ENCODE measurements at places on chromosomes 6 and 20.

DNA sequence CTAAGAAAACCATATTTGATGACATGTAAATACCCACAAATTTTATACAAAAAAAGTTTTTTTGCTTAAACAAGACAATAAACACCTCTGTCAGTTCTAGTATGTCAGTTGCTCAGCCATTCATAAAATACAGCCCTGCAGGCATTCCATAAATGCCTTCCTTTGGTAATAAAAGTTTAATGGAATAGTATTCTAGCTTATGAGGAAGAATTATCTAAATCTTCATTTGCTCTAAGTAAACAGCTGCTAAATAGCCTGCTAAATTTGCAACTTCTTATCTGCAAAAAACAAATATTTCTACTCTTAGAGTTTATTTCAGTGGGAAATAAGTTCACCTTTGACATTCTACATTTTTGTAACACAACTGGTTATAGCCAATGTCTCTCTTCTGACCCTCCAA lies 108.8 kb downstream of the SMLR1 start:
- DNase-seq: no peak

GRCh38 chr20:2709205-2709981 lies 16.8 kb downstream of the EBF4 start:
- DNase-seq: no peak

DNA sequence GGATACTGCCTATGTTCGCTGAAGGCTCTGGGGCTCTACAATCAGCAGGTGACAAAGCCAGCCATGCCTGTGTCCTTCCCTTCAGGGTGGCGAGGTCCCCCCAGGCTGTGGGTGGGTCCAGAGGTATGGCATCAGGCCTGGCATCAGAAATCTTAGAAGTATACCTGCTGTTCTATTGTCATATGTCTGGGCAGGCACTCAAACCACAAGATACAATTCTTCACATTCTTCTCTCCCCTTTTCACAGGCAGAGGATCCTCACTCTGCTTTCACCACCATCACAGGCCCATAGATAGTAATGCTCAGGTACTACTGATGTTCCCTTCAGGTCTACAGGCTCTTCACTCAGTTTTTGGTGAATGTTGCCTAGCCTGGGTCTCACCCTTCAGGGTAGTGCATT lies 1180.0 kb upstream of the CITED2 start:
- DNase-seq: no peak

DNA sequence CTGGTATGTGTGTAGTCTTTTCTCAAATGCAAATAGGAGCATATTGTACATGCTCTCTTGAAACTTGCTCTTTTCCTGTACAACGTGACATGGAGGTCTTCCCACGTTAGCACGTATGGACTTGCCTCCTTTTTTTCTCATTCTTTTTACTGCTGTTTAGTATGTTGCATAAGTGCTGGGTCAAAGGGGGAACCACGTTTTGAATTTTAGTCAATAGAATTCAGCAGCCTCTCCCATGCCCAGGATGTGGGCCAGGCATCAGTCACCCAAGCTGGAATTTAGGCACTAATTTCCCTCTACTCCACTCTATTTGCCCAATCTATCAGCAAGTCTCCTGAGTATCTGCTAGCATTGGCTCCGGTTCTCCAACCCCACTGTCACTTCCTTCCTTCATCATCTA lies 41.5 kb upstream of the RNF24 start:
- DNase-seq: no peak

GRCh38 chr6:79614326-79615305 lies 16.5 kb upstream of the SH3BGRL2 start:
- DNase-seq: no peak

DNA sequence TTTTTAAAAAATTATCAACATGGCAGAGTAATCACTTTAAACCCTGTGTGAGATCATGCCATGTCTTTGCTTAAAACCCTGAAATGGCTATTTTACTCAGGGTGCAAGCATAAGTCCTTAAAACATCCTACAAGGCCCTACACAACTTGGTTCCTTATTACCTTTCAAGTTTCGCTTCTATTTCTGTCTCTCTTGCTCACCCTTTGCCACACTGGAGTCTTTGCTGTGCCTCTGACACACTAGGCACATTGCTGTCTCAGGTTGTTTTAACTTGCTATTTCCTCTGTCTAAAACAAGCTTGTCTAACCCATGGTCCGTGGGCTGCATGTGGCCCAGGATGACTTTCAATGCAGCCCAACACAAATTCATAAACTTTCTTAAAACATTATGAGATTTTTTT lies 55.6 kb downstream of the KIAA0408 start:
- DNase-seq: no peak

- no peak for DNase-seq
Measured at GRCh38 chr6:6886886-6887285, 220.9 kb upstream of the RREB1 start.

DNA sequence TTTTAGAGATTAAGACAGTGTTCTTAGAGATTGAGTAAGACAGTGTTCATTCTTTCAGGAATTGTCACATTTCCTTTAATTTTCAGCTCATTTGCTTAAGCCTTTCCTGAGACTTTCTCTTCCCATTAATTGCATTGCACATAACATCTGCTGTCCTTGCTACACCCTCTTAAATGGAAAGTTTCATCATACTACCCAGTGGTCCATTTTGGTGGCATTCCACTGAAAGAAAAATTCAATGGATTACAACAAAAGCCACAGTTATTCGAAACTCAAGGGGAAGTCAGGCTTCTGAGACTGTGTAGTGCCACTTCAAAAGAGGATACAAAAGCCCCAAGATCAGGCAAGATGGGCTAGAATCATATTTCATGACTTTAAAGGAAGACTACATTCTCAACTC lies 64.0 kb downstream of the RSPO3 start:
- DNase-seq: no peak

GRCh38 chr20:58137651-58138265 lies 90.7 kb downstream of the ANKRD60 start:
- no peak for DNase-seq

All from CD8-positive, alpha-beta T cell (primary cell).